ENCODE measurements at places on chromosomes 12 and 14.

DNA sequence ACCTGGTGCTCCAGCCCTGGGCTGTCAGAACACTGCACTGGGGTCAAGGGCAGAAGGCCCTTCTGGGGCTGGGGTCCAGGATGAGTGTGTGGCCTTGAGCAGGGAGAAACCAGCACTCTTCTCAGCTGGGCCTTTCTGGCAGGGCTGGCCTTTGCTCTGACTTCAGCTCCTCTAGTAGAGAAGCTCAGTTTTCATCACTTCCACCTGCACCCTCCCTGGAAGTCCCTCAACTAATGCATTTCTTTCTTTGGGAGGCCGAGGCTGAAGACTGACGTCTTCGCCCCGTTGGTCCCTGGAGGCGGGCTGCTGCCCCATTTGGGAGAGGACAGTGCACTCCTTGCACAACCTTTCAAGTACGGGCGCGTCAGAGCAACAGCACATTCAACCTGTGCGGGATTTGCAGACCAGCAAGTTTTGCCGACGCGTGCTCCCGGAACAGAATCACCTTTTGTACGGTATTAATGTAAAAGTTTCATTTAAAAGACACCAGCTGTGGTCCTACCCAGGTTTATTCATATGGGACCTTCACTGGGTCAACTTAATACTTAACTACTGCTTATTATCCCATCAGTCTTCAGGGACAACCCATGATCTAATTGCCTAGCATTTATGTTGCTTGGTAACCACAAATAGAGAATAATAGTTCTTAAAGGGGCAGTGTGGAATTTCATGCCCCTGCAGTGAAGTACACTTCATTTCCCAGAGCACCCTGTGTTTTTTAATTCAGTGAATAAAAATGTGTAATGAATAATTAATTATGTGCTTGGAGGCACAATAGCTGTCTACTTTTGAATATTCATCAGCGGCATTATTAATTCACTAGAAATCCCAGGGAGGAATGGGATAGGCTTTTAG lies 134.8 kb upstream of the VRK1 start:
- DNase-seq: no peak

GRCh38 chr12:8644345-8645248 lies 18.0 kb downstream of the MFAP5 start:
- no peak for DNase-seq

- no peak for DNase-seq
These were observed 101.0 kb downstream of the LRIG3 start for GRCh38 chr12:58819345-58819744.

DNA sequence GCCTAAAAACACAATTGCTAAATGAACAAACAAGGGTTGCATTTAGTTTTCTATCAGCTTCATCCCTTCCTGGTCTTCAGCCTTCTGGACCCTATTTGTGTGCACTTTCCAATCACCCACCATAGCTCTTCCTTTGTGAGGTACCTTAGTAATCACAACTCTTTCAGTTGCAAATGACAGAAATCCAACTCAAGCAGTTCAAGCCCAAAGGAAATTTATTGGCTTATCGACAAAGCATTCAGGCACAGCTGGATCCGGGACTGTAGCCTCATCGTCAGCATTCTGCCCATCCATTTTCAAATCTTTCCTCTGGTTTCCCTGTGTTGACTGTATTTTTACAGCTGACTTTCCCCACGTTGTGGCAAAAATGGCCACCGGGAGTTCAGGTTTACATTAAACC lies 148.6 kb upstream of the VASH1 start:
- DNase-seq: no peak

DNA sequence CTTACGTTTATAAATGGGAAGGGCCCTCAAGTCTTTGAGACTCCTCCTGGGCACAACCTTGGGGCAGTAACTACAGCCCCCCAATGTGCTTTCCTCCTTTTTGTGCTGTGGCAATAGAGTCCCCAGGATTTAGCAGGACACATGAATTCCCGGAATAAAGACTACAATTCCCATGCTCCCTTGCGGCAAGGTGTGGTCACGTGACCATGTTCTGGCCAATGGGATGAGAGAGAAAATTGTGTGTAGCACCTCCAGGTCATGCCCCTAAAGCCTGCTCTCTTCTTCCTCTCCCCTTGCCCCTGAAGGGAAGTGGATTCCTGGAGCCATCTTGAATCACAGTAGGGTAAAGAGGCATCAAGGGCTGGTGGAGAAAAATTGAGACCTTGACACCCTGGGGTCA lies 295.1 kb upstream of the SFSWAP start:
- DNase-seq: no peak

DNA sequence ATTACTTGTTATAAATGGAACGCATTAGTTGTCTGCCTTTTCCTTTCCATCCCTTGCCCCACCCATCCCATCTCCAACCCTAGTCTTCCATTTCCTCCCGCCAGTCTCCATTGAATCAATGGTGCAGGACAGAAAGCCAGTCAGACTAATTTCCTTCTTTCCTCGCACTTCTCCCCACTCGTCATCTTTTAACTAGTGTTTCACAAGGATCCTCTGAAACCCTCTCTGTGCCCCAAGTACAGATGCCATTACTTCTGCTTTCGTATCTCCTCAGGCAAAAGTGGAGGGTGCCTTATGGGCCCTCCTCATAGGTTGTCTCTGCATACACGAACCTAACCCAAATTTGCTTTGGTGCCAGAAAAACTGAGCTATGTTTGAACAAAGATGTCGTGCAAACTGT lies 4.2 kb downstream of the DAZAP2 start:
- no peak for DNase-seq

- DNase-seq: no peak
These were observed 1005.0 kb downstream of the GALC start for GRCh38 chr14:86987966-86988365.

DNA sequence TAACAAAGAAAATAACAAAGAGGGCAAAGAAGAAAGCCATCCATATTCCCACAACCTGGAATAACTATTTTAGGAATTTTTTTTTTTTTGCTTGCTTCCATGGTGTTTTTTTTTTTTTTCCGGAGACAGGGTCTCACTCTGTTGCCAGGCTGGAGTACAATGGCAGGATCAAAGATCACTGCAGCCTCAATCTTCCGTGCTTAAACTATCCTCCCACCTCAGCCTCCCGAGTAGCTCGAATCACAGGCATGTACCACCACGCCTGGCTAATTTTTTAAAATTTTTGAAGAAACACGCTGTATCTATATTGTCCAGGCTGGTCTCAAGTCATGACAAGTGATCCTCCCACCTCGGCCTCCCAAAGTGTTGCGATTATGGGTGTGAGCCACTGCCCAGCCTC lies 20.2 kb upstream of the ARID4A start:
- no peak for DNase-seq

GRCh38 chr14:43147485-43147884 lies 1359.6 kb downstream of the FSCB start:
- DNase-seq: no peak

- DNase-seq: no peak
These were observed 119.9 kb upstream of the PCED1B start for GRCh38 chr12:46959502-46959901.

DNA sequence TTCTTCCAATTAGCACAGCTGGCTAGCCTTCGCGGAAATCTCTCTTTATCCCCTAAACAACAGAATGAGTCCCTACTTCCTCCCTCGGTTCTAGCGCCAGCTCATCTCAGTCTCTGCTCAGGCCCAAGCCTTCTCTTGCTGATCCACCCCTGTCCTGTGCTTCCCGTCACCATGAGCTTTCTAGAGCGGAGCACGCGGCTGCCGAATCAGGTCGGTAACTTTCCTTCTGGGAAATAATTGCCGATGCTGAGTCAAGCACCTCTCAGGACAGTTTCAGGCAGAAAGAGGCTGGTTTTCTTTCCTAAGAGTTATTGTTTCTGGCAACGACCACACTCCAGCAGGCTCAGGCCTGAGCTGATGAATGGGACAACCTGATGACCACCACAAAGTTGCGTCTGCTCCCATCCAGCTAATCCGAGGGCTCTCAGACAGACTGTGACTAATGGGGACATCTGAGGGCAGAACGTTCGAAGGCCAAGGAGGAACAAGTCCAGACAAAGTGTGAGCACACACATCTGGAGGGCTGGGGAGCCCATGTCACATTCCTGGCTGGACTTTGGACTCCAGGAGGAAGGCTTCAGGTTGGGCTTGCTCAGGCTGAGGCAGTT lies 13.6 kb upstream of the GPR68 start:
- no peak for DNase-seq

- DNase-seq: no peak
These were observed 57.4 kb downstream of the DAAM1 start for GRCh38 chr14:59245809-59246295.

DNA sequence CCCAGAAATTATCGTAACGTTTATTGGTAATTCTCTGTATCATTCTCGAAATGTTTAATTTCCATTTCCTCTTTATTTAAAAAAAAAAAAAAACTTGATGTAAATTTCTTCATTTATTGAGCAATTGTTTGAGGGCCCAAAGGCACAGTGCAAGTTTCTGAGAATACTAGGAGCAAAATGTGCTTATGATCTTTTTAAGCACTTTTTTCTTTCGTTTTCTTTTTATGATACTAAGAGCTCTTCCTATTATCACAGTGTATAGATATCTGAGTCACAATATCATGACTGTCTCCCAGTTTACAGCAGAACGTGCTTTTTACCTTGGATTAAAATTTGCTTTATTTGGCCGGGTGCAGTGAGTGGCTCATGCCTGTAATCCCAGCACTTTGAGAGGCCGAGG lies 5.6 kb downstream of the ATP2A2 start:
- no peak for DNase-seq

- DNase-seq: no peak
These were observed 67.8 kb upstream of the GRIP1 start for GRCh38 chr12:66746489-66747201.

GRCh38 chr12:80636832-80637231 lies 70.6 kb upstream of the MYF6 start:
- no peak for DNase-seq

GRCh38 chr12:57157588-57158173 lies 10.3 kb upstream of the LRP1-AS start:
- DNase-seq: no peak

- DNase-seq: no peak
These were observed 261.7 kb downstream of the MSRB3 start for GRCh38 chr12:65540140-65540539.

DNA sequence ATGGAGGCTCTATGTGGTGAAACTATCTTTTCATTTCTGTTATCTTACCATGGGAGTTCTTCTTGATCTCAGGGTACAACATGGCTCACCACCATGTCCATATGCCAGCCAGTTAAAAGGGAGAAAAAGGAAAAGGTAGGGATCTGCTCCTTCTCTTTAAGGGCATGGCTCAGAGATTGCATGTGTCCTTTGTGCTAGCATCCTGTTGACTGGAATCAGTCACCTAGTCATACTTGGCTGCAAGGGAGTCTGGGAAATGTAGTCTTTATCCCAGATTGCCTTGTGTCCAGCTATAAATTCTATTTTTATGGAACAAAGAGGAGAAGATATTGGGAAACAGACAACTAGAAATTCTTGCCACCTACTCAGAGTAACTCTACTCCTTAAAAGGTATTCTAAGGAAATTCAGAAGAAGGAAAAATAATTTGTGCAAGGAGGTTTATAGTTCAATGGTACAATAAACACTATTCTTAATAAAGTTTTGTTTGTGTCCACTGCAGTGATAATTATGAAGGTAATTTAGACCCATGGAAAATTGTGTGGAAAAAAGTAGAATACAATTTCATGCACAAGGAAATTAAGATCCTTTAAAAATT lies 86.4 kb upstream of the RPH3A start:
- DNase-seq: no peak

- DNase-seq: no peak
These were observed 101.7 kb downstream of the RTN1 start for GRCh38 chr14:59768855-59769375.

- no peak for DNase-seq
These were observed 143.4 kb upstream of the CPSF6 start for GRCh38 chr12:69095765-69096477.

- DNase-seq: no peak
These were observed 7.6 kb downstream of the POP5 start for GRCh38 chr12:120573560-120573959.

GRCh38 chr14:106200541-106201315 lies 674.3 kb downstream of the TMEM121 start:
- no peak for DNase-seq

- no peak for DNase-seq
These were observed 449.9 kb downstream of the DPF3 start for GRCh38 chr14:72443991-72444441.

GRCh38 chr12:5040368-5040767 lies 3.3 kb upstream of the KCNA5 start:
- no peak for DNase-seq

All from stimulated activated CD8-positive, alpha-beta memory T cell treated with anti-CD3 and anti-CD28 coated beads, Interleukin-2, amount 100 ng/mL, for 1 hour (primary cell).